ENCODE measurements at places on chromosomes 4 and X.
A peak's percentile ranks its signal among the peaks of the same experiment; 100 is the strongest.

GRCh38 chr4:114658179-114658578 lies 59.6 kb downstream of the UGT8 start:
- no peak for DNase-seq

- no peak for DNase-seq
These were observed 177.3 kb upstream of the DKK2 start for GRCh38 chr4:107213410-107213809.

DNA sequence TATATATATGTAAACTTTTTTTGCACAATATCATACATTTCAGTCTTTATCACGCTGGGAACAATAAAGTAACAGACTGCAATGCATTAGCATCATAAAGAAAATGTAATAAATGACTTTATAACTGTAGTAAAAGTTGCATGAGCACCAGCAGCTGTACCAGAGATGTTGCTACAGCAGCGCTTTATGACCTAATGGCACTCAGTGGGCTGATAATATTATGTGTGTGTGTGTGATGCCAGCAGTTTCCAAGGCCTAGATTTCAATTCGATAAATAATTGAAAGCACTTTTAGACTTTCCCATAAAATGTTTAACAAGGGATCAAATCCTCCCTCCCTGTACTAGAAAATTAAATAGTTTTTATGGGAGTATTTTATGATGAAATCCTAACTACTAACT lies 367.6 kb upstream of the AGA start:
- no peak for DNase-seq

GRCh38 chr4:80333121-80333520 lies 2.4 kb upstream of the CFAP299 start:
- DNase-seq = no peak

DNA sequence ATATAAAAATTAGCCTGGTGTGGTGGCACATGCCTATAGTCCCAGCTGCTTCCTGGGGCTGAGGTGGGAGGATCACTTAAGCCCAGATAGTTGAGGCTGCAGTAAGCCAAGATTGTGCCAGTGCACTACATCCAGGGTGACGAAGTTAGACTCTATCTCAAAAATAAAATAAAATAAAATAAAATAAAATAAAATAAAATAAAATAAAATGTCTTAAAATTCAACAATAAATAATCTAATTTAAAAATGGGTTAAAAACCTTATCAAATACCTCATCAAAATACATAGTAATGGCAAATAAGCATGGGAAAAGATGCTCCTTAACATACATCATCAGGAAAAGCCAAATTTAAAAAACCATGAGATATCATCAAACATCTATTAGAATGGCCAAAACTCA lies 760.2 kb upstream of the AGA start:
- DNase-seq = no peak

DNA sequence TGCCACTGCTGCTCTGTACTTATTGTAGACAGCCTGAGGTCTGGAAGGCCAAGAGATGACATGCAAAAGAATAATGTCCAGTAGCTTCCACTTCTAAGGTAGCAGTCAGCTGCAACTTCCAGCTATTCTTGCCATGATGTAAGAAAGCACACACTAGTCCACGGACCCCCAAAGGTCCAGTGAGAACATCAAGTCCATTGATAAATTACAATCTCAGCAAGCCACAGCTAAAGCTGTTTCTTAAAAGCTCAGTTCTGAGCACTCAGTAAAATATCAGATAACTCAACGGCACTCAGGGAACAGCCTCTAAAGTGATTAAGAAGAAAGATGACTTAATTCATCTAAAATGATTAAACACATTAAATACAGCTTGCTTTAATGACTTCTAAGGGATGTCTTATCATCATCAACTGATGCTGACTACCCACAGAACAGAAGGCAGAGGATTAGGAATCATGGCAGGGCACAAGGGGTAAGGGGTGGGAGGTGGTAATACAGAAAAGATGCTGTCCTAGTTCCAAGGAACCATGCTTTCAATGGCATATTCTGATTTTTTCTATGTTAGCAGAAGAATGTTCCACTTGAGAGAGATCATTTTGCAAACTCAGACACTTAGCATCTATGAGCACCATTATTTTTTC lies 99.1 kb upstream of the CBR4 start:
- DNase-seq = no peak

- peak; percentile 60 for DNase-seq
These were observed 895 bp downstream of the USP51 start for GRCh38 chrX:55488593-55489313.

GRCh38 chrX:38038501-38038900 lies 32.1 kb downstream of the SYTL5 start:
- no peak for DNase-seq

- no peak for DNase-seq
These were observed 65.9 kb downstream of the DIPK2B start for GRCh38 chrX:45134775-45135174.

- DNase-seq = peak; percentile 16
These were observed 6.0 kb downstream of the HMGN5 start for GRCh38 chrX:81195712-81196111.

- DNase-seq = no peak
These were observed 574.2 kb upstream of the CPEB2 start for GRCh38 chr4:14428125-14428524.

DNA sequence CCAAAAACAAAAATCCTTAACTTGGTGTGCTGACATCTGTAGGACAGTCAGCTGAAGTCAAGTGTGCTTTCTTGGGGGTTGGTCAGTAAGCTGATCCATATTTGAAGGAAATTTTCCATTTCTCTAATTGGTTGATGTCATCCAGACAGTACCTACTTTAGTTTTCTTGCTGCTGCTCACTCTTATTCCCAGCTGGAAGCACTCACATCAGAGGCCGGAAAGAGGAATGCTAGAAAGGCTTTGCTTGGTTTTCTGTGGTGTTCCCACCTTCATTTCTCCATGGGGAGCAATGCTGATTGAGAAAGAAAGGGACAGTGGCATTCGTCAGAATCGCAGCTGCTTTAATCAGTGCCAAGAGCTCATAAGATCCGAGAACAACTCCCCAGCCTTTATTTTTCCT lies 227.0 kb downstream of the C4orf33 start:
- DNase-seq = no peak

DNA sequence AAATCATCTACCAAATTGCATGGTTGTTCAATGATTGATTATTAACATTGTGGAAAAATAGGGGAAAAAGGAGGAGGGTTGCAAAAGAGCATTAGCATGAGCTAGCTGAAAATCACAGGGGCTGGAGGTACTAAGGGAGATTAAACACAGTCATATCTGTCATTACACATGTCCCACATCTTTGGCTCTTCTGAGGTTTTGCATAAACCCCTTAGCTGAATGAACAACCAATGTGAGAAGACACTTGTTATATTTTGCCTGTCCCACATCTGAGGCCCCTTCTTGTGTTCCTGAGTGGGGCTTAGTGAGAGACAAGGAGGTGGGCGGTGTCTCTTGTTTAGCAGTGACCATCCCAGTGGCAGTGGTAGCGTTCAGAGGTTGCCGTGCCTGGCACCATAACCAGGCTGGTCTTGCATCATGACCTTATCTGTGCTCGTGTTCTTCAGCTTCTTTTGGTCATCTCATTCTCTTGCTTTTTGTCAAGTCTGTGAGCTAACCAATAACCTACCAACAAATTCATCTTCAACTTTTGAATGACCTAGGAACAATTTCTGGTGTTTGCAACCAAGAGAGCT lies 95.6 kb downstream of the MID1IP1 start:
- DNase-seq = no peak
